ENCODE measurements at places on chromosomes 1 and 21.

DNA sequence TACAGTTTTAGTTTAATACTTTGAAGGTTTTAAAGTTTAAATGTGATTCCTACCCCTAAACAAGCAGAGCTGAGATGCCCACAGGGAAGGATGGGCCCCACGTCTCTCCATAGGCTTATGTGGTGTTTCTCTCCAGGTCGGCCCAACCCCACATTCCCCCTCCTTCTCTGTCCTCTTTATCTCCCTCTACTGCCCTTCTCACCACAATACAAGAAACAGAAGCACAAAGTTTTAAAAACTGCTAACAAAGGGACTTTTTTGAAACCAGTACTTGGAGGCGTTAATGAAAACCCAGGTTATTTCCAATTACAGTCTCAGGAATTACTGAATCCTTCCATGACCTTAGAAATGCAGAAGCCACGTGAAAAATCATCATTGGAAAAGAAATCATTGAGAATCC, 324.0 kb downstream of the NTNG1 start:
- DNase-seq = no peak

- DNase-seq = no peak
These were observed 31.6 kb downstream of the OSBPL9 start for GRCh38 chr1:51648180-51649109.

GRCh38 chr21:46256501-46256994, 28.0 kb upstream of the LSS start:
- no peak for DNase-seq

DNA sequence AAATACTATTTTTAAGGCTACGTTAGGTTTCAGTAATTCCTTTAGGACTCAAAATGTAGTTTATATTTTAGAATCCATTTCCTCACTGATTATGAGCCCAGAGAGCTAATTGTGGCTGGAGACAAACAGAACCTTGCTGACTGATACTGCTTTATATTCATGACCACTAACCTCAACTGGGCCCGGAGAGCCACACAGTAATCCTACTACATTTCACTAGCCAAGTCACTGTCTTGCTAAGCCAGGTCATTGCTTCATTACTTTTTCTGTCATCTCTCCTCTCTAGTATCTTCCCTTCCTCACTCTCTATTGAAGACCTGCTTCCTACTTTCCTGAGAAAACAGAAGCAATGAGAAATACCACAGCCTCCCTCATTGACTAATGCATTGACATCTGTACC, 24.7 kb downstream of the IL23R start:
- DNase-seq = no peak

DNA sequence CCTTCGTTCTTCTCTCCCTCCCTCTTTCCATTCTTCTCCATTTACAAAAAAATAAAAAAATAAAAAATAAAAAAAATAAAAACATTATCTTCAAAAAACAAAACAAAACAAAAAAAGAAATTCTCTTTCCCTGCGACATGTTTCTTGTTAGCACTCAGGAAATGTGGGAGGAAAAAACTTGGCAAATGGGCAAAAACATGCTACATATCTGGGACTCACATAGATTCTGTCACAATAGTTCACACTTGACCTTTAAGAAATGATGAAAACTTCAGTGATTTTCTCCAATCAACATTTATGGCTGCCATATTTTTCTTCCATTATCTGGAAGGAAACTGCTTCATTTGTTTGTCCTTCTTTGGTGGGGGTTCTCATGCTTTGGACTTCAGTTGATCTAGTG, 109.3 kb downstream of the PRKAB2 start:
- DNase-seq = no peak

DNA sequence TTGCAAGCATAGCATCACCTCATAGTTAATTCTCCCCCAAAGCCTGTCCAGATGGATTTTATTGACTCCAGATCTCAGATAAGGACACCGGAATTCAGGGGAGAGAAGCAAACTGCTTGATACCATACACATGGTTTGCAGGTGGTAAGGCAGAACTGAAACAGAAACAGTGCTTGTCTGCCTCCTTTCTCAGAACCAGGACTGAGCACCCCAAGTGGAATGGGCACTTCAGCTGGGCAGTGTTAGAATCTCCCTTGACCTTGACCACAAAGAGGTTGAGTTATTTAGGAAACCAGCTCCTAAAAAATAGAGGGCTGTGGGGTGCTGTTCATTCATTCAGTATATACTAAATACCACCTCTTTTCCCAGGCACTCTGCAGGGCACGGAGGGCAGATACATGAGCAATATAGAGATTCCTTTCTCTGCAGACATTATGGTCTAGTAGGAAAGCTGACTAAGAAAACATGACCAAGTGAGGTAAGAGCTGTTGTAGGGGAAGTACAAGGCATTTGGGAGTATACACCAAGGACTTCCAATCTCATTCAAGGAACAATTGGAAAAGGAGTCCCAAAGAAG, 185.2 kb downstream of the C1orf94 start:
- DNase-seq = no peak

DNA sequence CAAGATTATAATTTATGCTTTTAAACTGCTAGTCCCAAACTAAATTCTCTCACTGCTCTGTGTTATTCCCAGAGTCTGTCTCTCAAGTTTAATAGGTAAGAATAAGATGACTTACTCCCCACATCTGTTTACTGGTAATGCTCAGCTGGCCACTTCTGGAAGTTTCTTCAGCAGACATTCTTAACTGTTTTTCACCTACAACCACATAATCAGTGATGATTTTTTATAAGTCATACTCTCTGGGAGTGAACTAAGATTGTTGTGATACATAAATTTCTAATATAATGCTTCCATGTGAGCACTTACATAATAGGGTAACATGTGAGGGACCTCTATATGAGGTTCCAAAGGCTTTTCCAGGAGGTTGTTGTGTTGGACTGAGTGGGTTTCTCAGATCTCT, 8.7 kb downstream of the SLAMF7 start:
- DNase-seq = no peak

GRCh38 chr1:87392248-87393192, 63.8 kb downstream of the LMO4 start:
- DNase-seq = no peak

- DNase-seq = no peak
These were observed 8.5 kb upstream of the FYB2 start for GRCh38 chr1:56827711-56828110.

- DNase-seq = no peak
These were observed 201.5 kb downstream of the S1PR1 start for GRCh38 chr1:101438359-101438758.

GRCh38 chr21:41054018-41054578, 113.9 kb upstream of the BACE2 start:
- DNase-seq = no peak

DNA sequence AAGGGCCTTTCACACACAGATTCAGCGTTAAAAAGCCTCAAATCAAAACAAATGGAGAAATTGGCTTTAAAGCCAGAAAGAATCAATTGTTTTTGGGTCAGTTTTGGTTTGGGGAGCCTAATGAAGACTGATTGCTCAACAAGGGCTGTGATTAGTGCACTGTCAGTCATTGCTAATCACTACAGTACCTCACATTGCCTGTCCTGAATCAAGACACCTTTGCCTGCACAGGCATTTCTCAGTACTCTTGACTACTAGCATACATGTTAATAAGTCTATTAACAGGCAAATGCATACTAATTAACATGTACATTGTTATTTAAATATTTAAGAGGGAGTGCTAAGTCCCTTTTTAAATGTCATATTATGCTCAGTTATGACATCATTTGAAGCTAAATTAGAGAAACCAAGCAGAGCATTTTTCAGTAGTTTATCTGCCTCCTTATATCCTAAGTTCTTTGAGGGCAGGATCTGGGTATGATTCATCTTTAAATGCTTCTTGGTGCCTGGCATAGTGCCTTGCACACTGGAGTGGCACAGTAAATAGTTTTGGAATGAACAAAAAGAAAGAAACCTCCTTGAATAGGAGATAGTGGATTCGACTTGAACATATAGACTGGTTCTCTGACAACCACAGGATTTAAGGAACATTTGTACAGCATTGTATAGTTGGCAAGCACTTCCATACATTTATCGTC, 25.8 kb upstream of the CCN1 start:
- no peak for DNase-seq

- no peak for DNase-seq
These were observed 2.4 kb upstream of the CGN start for GRCh38 chr1:151508833-151509232.

- DNase-seq = no peak
These were observed 65.8 kb downstream of the HUNK start for GRCh38 chr21:31938330-31939301.
